BE2C (cell line): ENCODE measurements at places on chromosomes 2 and 18.
A peak's percentile ranks its signal among the peaks of the same experiment; 100 is the strongest.

- DNase-seq, result peak; percentile 78
Observed at GRCh38 chr2:231648579-231649174, 56.0 kb downstream of the TEX44 start.

- no peak for DNase-seq
Observed at GRCh38 chr2:230758566-230759480, 46.2 kb downstream of the CAB39 start.

DNA sequence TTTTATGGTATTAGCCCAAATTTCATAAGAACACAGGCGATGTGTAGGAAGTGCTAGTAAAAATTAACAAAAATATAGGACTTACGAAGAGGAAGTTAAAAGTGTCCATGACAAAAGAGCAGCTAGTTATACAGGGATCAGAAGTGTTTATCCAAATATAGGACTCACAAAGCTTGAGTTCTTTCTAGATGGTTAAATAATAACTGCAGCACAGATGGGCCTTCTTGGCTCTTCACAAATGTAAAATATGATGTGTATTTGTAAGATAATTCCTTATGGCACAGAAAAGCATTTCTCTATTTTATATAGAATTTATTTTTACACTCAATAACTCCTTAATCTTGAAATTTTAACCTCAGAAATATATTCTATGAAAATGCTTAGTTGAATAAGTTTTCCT lies 100.9 kb upstream of the SPHKAP start:
- no peak for DNase-seq

- no peak for DNase-seq
Observed at GRCh38 chr2:47346638-47347037, 56.3 kb upstream of the MSH2 start.

DNA sequence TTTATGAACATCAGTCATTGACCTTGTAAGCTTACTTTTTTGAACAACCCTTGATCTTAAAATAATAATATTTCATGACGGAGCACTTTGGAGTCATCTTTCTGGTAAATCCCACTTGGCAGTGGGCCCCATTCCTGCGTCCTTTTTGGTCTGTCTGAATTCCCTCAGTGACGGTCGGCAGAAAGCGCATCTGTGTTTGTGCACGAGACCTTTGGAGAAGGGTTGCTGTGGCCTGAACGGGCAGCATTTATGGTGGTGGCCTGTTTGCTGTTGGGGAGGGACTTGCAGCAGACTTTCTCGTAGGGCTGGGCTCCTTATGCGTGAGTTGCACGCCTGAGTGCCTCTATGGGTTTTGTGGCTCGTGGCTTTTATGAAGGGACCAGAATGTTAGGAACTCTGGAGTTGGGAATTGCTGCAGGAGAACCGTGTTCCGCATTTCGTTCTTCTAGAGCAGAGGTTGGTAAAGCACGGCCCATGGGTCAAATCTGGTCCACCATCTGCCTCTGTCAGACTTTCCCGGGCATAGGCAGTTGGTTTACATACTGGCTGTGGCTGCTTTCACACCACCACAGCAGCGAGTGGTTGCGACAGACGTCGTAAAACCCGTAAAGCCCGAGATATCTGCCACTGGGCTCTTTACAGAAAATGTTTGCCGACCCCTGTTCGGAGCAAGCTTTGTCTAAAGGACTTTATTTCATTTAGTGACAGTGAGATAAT lies 30.8 kb downstream of the LPIN1 start:
- no peak for DNase-seq

GRCh38 chr2:224039080-224039769 lies at the start of gene SERPINE2:
Gene SERPINE2, minus strand, starts transcription at chr2:224039286. Its CDS starts 37,386 bp downstream, at chr2:224001900.
- peak; percentile 42 for DNase-seq

- no peak for DNase-seq
Observed at GRCh38 chr2:8605351-8606065, 76.3 kb upstream of the ID2 start.

- no peak for DNase-seq
Observed at GRCh38 chr2:153311432-153311831, 167.1 kb downstream of the RPRM start.

DNA sequence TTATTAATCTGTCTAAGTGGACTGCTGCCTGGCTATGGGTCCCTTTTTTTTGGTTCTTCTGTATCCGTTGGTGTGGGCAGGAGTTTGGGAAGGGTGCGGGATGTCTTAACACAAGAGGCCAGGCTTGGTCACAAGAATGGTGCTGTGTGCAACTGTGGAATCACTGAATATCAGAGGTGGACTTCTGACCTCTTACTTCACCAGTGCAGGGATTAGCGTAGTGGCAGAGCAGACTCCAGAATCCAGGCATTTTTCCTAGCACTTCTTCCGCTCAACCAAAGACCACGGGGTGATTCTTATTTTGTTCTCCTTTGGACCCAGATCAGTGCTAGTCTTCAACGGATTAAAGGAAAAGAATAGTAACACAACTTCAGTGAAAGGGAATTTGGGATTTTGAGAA lies 254.3 kb upstream of the TNP1 start:
- no peak for DNase-seq

GRCh38 chr2:162385536-162385935 lies 41.6 kb downstream of the GCA start:
- no peak for DNase-seq

DNA sequence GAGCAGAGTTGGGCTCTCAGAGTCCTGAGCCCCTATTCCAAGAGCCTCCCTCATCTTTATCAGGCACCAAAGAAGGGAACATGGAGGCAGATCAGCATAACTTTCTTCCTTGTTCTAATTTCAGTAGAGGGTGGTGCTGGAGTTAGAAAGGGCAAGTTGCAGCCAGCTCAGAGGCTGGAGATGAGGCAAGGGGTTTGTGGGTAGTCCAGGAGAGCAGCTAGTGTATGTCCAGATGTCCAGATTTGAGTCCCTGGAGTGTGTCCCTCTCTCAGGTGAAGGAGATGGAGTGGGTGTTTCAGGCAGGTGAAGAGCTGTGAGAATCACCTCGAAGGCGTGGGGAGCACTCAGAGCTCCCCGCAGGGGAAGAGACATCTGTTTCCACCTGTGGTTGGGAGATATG lies 478 bp upstream of the PRKAG3 start:
- no peak for DNase-seq

DNA sequence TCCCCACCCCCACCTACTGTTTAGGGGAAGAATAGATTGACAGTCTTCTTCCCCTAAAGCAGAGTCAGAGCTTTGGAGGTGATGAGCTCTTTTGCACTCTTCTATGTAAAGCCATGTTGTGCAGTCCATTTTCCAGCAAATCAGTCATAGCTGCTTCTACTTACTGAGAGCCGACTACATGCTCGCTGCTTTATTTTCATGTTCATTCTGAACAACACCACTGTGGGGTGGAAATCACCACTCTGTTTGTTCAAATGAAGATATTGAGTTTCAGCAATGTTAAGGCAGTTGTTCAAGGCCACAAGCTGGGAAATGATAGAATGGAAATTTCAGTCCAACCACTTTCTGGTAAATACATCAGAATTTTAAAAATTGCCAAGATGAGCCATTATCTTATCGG lies 88.3 kb downstream of the INSIG2 start:
- DNase-seq, result no peak

GRCh38 chr2:130300258-130300969 lies 42.3 kb upstream of the IMP4 start:
- DNase-seq, result no peak

DNA sequence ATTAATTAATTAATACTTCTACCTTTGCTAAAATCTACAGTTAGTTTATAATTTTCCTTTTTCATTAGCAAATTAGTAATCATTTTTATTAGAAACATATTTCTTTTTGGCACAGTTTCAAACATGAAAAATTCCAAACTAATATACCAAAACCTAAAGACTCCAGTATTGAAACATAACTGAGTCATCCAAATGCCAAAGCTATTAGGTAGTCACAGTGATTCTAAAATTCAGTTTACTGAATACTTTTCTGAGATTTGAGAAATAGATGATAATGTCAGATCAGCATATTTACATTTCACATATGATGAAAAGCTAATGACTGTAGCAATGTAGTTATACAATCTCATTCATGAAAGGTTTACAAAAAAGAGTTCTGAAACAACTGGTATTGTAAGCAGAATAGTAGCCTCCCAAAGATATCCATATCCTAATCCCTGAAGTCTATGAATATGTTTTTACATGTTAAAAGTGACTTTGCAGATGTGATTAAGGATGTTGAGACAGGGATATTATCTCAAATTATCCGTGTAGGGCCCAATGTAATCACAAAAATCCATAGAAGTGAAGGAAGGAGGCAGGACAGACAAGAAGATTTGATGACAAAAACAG lies 680.2 kb upstream of the CHAC2 start:
- no peak for DNase-seq

DNA sequence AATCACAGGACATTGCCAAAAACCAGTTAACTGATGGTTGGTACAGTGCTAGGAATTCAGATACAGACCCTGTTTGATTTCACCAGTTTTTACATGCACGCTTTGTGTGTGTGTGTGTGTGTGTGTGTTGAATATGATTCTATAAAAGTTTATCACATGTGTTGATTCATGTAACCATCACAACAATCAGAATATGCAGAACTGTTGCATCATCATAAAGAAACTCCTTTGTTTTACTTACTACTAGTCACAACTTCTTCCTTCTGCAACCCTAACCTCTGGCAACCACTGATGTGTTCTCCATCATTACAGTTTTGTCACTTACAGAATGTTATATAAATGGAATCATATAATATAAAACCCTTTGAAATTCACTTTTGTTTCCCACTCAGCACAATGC lies 144.8 kb upstream of the CYP26B1 start:
- no peak for DNase-seq

DNA sequence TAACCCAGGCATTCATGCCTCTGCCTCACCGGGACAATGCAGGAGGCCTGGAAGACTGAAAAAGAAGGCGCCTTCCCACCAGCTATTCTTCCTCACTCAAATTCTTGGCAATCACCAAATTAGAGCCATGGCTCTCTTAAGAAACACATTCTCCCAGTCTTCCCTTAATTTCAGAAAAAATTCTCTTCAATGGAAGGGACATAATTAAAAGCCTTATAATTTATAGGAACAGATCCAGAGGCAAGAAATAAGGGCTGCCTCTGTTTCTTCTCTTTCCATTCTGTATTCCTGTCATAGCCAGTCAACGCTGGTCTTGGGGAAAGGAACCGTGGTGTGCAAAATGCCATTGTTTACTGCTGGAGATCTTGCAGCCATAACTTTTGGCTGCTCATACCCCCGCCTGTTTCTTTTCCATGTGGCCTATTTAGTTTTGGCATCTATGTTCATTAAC lies 32.8 kb downstream of the DTNA start:
- DNase-seq, result no peak

- no peak for DNase-seq
Observed at GRCh38 chr18:50162486-50163304, 32.3 kb downstream of the MYO5B start.

DNA sequence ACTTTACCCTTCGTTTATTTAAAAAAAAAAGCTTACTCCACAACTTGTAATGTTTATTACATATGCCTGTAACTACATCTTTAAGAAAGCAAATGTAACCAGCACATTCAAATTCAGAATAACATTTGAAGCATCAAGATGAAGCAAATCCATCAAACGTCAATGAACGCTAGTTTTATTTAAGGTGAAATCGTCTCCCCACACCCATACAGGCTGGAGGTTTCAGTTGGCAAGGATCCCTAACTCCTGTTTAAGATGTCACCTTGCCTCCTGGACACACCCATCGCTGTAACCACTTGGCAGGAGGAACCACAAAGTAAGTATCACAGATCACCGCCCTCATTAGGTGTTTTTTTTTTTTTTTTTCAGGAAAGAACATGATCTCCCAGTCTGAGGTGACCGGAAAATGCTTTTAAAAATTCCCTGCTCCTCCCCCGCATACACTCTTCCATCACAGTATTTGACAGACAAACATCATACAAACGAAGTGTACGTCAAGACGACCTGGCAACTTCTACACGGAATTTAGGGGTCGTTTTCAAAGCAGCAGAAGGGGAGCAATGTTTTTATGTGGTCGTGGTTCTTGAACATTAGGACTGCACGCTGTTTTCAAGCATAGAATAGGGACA lies 19.7 kb upstream of the STPG4 start:
- peak; percentile 41 for DNase-seq

DNA sequence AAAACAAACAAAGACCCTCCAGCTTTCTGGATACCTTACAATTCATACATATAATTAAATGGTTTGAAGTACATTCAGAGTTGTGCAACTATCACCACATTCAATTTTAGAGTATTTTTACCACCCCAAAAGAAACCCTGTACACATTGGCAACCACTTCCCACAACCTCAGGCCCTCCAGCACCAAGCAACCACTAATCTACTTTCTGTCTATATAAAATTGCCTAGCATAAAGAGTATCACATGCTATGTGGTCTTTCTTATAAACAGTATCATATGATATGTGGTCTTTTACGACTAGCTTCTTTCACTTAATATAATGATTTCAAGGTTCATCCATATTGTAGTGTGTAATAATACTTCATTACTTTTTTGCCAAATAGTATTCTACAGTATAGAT lies 7.3 kb downstream of the IER3IP1 start:
- no peak for DNase-seq

- DNase-seq, result no peak
Observed at GRCh38 chr2:175930504-175930903, 71.6 kb downstream of the LNPK start.

GRCh38 chr2:187486241-187486640 lies 38.2 kb upstream of the CALCRL start:
- no peak for DNase-seq

DNA sequence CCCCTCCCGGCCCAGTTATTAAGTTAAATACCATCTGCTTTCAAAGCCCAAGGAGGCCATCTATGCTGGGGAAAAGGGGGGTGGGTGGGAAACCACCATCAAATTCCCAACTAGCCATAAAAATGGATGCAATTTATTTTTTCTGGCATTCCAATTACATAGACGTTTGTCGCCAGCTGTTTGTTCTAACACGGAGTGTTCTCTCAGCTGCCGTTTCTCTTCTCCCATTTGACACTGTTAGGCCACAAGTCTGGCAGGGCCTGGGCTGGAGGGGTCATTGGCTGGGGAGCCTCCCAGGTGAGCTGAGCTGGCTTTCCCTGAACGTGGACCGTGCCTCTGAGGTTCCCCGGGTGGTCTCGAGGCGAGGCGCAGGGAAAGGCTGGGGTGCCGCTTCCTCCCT lies 16.6 kb downstream of the ATOH8 start:
- DNase-seq, result no peak

DNA sequence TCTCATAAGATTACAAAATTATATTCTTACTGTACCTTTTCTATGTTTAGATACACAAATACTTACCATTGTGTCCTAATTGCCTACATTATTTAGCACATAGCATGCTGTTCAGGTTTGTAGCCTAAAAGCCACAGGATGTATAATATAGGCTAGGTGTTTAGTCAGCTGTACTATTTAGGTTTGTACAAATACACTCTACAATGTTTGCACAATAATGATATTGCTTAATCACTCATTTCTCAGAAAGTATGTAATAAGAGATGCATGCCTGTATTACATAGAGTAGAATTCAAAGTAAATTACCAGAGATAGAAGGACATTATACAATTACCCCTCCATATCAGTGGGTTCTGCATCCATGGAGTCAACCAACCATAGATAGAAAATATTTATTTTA lies 201.1 kb upstream of the COL3A1 start:
- DNase-seq, result no peak

GRCh38 chr2:241901500-241902351 lies 32.2 kb downstream of the RTP5 start:
- no peak for DNase-seq

- no peak for DNase-seq
Observed at GRCh38 chr18:64695851-64696553, 547.1 kb upstream of the LINC00305 start.
